Spleen (tissue), 13 donors: ENCODE measurements at places on chromosomes 4 and X.

DNA sequence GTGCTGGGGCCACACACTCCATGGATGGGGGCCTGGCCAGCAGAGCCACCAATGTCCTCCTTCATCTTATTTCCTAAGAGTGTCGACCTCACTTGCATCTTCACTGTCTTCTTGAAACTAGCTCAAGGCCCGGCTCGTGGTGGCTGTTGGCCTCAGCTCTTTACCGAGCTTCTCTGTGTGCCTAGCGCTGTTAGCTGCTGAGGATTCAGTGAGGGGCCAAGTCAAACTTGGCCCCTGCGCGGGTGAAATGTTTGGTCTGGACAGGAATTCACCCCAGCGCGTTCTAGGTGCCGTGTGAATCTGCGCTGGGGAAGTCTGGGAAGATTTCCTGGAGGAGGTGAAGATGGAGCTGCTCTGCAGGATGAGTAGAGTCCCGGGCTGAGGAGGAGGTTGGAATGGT lies 8.5 kb downstream of the SORCS2 start:
- no peak for DNase-seq

GRCh38 chrX:13570261-13570605 lies 832 bp downstream of the EGFL6 start:
- no peak for DNase-seq

DNA sequence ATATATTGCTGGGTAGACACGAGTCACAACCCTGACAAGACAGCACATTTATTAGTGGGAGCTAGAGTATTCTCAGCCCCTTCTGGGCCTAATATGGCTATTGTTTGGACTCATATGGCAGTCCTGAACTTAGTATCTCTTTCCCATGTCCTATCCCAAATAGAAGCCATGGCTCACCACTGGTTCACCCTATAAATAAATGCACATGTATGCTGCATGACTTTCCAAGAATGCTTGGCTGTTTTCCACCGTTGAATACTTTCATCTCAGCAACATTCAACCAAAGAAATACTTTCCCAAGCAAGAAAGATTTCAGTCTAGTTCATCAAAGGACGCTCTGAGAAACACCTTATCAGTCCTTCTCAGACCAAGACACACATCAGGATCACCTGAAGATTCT lies 36.7 kb downstream of the SMPX start:
- no peak for DNase-seq

DNA sequence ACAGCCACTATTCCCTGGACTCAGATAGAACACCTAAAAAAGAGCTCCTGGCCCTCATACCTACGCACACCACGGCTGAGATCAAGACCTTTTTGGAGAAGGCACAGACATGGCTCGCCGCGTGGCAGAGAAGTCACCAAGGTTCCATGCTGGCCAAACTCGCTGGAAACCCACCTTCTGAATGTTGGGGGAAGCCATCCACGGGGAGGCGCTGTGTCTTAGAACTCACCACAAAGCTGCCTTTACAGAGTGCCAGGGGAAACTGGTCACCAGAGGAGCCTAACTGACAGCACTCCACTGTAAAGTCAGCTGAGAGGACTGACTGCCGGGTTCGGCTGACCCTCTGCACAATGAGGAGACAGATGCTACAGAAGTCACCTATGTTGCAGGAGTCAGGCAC lies 97.9 kb downstream of the NEUROG2 start:
- no peak for DNase-seq

DNA sequence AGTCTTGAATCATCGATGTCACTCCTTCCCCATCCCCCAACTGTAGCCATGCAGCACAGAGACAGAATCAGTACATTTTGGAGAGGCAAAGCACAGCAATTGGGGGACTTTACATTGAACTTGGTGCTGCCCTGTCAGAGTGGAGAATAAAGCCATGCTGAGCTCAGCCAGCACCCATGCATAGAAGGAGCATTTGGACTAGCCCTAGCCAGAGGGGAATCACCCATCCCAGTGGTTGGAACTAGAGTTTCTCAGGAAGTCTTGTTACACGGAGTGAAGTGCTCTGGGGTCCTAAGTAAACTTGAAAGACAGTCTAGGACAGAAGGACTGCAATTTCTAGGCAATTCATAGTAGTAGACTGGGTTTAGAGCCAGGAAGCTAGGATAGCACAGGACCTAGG lies 49.6 kb downstream of the STPG2 start:
- no peak for DNase-seq

- no peak for DNase-seq
Observed at GRCh38 chr4:53122280-53123116, 243.4 kb downstream of the SCFD2 start.

DNA sequence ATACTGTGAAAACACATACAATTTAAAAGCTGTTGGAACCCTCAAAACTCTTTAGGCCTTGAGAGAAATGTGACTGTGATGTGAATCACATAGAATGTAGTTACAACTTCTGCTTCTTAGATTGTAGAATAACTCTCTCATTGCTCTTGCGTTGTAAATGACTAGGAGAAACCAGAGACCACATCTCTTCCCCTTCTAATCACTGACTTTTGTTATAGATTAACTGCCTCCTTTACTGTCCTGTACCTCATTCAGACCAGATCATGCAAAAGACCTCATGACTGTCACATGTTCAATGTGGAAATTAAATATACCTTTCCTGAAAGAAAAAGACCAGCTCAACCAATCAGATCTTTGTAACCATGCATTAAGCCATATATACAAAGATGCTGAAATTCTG lies 43.2 kb upstream of the NEIL3 start:
- no peak for DNase-seq
